ENCODE measurements at places on chromosomes 7 and 10. TPM values are rescaled to one million over a fixed set of nuclear protein-coding genes. Genes with fewer than 3 reads are reported as not detected.

DNA sequence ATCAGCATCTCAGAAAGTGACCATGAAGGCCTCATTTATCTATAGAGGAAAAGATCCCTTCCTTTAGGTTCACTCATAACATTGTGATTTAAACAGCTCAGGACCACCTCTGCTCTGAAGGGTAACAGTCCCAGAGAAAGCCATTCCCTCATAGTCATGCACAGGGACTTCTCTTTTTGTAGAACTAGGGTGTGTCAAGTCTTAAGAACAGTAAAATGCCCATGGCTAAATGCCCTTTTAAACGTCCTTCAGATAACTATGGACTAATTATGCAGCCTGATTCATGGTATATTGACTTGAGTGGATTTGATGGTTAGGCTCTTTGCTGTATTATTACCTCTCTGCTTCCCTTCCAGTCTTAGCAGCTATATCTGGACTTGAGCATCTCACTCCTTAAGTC, 337.8 kb downstream of the SORCS1 start:
- H3K27me3 ChIP-seq: no peaks in the 10 kb centered on the region
- no peak overlapping the region for H3K27ac ChIP-seq

WASHC2A gene
- total RNA-seq: 23.0 TPM

DNA sequence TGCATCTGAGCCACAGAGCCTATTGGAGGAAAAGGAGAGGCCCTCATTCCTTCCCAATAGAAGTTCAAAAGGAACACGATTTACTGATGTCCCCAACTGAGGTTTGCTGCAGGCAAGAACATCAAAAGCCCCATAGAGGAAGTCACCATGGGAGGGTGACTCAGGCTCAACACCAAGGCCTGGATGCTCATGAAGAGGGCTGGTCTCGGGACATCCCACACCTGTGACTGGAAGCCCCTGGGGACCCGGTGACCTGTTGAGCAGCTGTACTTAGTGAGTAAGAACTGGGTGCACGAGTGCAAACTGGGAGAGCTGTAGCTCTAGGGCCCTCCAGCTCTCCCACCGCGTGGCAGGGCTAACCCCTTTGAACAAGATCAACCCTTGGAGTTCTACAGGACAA, 38.0 kb downstream of the CYTH3 start:
- no peaks in the 10 kb centered on the region for H3K4me1 ChIP-seq
- DNase-seq: no peak
- H3K36me3 ChIP-seq: no peaks in the 10 kb centered on the region
- no peaks in the 10 kb centered on the region for H3K27me3 ChIP-seq

GRCh38 chr7:107427462-107427861, 42.4 kb upstream of the GPR22 start:
- no peaks in the 10 kb centered on the region for H3K36me3 ChIP-seq
- DNase-seq: no peak
- H3K27me3 ChIP-seq: no peaks in the 10 kb centered on the region
- H3K4me1 ChIP-seq: no peaks in the 10 kb centered on the region

PRF1 gene
- total RNA-seq: not detected

DNA sequence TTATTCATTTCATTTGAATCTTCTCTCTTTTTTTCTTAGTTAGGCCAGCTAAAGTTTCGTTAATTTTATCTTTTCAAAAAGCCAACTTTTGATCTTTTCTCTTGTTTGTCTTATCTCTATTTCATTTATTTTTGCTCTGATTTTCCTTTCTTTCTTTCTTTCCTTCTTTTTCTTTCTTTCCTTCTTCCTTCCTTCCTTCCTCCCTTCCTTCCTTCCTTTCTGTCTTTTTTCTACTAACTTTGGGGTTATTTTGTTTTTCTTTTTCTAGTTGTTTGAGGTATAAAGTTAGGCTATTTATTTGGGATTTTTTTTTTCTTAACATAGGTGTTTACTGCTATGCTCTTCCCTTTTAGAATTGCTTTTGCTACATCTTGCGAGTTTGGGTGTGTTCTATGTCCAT, 13.2 kb upstream of the ASB15 start:
- no peak for DNase-seq
- H3K4me3 ChIP-seq: no peak overlapping the region
- no peak overlapping the region for H3K27ac ChIP-seq
- H3K27me3 ChIP-seq: 0 out of 2 replicates have a peak, but pooled peaks cover 6% of the 10 kb centered on the region
- H3K36me3 ChIP-seq: no peaks in the 10 kb centered on the region
- no peaks in the 10 kb centered on the region for H3K4me1 ChIP-seq
